Activated CD4-positive, alpha-beta T cell treated with anti-CD3 and anti-CD28 coated beads, Interleukin-2, amount 50 U/mL, for 4 hours (primary cell): ENCODE measurements at places on chromosomes 5 and 9.

GRCh38 chr9:94128580-94128979 lies 44.3 kb downstream of the PTPDC1 start:
- DNase-seq: no peak

DNA sequence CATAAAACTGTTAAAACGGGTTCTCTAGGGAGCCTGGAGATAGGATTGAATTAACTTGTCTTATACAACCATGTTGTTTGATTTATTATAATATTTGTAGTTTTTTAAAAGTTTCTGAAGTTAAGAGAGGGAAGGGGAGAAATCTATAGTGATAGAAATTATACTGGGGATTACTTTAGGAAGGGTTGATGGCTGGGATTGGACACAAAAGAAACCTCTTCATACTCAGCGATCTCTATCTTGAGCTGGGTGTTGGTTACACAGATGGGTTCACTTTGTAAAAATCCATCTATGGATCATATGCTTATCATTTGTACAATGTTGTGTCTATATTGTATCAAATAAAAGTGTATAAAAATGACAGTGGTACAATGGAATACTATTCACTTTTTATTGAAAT lies 30.0 kb downstream of the TNPO1 start:
- DNase-seq: no peak

- no peak for DNase-seq
These were observed 222.9 kb downstream of the PSAT1 start for GRCh38 chr9:78519786-78520185.

DNA sequence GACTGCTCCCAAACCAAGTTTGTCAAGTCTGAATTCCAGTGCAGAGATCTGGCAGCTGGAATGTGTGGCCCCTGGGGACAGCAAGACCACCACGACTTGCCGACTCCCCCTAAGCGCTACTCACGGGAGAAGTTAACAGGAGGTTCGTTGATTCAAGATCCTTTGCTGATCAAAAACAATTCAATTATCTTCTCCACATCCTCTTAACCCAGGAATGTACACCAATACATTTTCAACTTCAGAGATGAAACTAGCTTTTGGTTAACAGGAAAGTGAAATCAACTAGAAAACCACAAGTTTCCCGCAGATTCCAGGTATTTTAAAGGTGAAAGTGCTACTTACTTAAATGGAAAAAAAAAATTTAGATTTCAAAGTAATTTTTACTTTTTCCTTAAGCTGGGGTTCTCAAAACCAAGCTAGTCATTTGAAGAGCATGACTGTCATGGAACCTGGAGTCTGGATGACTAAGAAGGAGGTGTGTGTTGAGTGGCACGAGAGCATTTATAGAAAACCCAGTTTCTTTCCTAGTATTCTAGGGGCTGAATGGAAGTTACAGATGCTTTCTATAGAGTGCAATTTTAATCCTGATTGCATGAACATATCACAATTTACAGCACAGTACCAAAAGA lies 257.5 kb upstream of the PANK3 start:
- no peak for DNase-seq

DNA sequence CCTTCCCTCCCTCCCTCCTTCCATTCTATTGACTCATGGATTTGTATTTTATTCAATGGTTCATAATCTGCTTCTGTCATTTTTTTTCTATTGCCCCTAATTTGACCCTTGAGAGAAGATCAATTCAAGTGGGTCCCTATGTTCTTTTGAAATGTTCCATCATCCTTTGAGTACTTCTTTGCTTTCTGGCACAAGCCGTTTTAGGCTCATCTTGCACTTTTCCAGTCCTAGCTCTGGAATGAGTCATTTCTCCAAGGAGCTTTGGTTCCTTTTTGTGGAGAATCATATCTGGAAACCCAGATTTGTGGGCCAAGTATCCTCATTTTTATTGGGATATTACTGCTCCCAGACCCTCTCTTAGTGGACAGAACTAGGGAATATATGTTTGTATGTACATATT lies 126.8 kb upstream of the PTPN3 start:
- no peak for DNase-seq

- no peak for DNase-seq
These were observed 10.9 kb upstream of the ARHGEF28 start for GRCh38 chr5:73615085-73615484.

GRCh38 chr5:119948162-119948561 lies 318.8 kb downstream of the FAM170A start:
- DNase-seq: no peak

DNA sequence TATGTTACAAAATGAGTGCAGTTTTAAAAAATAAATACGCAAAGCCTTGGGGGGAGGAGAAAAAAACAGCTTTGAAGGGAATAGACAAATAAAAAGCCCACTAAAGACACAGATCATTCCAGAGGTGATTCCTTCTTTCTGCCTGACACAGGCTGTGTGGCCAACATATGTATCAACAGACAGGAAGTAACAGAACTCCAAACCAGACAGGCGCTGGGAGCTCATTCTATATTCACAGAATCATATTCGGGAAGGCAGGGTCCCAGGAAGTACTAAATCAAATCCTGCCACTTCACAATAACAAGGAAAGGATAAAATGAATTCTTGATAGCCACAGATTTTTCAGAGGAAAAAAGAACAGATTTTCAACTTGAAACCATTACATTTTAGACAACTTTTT lies 62.1 kb downstream of the SEMA5A start:
- no peak for DNase-seq

DNA sequence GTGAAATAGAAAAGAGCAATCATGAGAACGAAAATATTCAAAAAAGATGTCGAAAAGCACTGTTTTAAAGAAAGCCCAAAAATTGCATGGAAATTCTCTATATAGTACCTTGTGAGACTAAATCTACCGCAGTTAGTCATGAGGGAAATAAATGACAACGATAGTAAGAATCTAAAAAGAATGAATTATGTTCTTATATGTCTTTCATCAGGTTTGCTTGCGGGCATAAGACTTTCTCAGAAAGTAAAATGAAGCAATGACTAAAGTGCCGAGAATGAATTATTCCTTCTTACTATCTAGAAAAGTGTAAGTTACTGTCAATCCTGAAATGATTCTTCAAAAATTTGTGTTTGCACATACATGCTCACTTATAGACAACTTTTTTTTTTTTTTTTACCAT lies 26.4 kb downstream of the PTPRD start:
- no peak for DNase-seq

DNA sequence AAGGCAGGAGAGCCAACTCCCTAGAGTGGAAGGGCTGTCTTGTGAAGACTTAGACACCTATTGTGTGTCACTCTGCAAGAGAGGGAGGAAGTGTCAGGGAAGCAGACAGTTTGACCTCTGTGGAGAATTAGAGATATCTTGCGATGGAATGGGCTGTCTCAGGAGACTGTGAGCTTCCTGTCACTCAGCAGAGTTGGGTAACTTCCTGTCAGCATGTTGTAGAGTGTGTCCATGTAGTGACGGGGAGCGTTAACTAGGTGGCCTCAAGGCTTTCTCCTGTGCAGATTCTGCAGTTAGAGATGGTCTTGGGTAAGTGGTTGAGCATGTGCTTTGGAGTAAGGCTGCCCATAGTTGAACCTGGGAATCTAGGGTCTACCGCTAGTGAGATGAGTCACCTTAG lies 136.5 kb downstream of the KIF4B start:
- no peak for DNase-seq

GRCh38 chr5:180595381-180596114 lies 4.2 kb upstream of the SCGB3A1 start:
- DNase-seq: no peak

GRCh38 chr5:124128867-124129266 lies 616.9 kb downstream of the CSNK1G3 start:
- no peak for DNase-seq

DNA sequence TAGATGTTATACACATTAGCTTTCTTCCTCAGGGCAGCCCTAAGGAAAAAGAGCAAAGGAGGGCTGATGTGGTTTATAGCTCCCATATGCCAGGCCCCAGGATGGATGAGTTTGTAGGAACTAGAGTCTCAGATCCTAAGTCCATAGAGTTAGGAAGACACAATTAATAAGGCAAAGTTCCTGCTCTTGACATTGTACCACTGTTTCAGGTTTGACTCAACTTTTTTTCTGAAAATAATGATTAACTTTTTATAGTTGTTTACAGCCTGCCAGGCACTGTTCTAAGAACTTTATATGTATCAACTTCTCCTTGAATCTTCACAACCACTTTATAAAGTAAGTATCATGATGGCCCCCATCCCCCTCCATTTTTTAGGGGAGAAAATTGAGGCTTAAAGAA lies 339.5 kb downstream of the PDE4D start:
- DNase-seq: no peak

- no peak for DNase-seq
These were observed 48.2 kb upstream of the GPR151 start for GRCh38 chr5:146564007-146564762.

GRCh38 chr5:173326501-173326960 lies 1.7 kb downstream of the STC2 start:
- DNase-seq: no peak
